ENCODE measurements at places on chromosomes 3 and 15.

GRCh38 chr3:190224863-190225692 lies 97.2 kb downstream of the CLDN1 start:
- no peak for DNase-seq

DNA sequence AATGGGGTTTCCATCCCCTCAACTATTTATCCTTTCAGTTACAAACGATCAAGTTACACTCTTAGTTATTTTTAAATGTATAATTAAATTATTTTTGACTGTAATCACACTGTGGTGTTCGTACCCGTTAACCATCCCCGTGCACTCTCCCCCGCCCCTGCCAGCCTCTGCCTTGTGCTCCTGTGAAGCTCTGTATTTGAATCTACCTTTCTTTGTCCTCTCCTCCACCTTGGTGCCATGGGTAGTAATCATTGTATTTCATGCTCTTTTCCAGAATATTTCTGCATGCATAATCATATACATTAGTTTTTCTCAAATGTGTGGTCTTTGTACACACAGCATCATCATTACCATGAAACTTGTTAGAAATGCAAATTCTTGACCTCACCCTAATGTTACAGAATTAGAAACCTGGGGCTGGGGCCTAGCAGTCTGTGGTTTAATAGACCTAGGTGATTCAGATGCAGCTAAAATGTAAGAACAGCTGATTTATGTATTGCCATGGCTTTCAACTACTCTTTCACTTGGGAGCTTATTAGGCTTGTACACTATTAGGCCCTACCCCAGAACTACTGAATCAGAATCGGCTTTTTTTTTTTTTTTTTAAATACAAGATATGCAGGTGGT lies 91.5 kb downstream of the STT3B start:
- DNase-seq = peak; percentile 13

- no peak for DNase-seq
Observed at GRCh38 chr15:61974759-61975158, 85.5 kb downstream of the VPS13C start.

DNA sequence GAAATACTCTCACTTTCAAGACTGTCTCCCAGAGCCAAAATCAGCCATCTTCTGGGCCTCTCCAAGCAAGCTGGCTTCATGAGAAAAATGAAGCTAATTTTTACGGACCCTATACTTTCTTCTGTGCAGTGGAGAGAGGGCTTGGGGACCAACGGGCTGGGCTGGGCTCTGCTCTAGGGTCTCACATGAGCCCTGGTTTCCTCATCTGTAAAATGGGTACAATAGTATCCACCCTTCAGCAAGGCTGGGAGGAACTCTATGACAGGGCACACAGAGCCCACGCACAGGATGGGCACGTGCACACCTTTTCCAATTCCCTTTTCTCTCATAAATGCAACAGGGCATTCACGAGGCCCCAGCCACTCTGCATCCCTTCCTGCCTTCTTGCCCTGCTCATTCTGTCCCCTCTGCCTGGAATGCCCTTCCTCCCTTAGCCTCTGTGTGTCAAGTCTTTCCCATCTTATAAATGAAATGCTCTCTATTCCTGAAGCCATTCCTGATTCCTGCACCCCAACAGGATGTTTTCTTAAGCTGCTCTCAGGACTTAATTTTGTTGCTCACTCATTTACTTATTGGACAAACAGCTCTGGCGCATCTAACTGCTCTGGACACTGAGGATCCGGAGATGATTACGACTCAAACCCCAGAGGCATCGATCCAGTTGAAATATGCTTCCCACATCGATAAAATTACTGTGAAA lies 32.9 kb upstream of the SEC13 start:
- DNase-seq = no peak

- no peak for DNase-seq
Observed at GRCh38 chr3:142615171-142615570, 19.0 kb downstream of the PLS1 start.

DNA sequence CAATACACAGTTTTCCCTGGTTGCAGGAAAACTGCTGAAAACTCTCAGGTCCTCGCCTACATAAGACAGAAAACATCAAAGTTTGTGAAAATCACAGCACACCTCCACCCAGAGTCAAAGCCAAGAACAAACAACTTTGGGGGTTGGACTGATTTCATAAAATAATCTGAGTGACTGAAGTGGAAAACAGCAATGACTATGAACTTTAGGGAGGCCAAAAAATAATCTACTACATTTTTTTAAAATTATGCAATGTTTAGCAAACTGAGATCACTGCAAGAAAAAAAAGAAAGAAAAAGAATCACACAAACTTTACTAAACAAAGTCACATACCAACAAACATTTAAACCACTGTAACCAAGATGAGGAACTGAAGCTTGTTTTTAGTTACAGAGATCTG lies 15.9 kb upstream of the FOXP1 start:
- DNase-seq = no peak

DNA sequence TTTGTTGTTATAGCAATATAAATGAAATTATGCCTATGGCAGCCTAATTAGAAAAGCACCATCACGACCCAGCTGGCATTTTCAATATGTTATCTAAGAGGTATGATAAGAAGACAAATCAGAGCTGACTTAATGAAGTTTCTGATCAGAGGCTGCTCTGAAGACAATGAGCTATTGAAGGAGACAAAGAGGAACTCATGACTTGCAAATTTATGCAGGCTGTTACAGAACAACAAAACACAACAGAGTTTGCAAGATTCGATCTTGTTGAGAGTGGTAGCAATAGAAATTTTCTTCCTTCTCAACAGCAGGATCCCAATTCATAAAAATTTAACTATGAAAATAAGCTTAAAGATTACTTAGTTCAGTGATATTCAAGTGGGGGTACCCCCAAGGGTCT lies 7.7 kb downstream of the CCDC54 start:
- DNase-seq = no peak

DNA sequence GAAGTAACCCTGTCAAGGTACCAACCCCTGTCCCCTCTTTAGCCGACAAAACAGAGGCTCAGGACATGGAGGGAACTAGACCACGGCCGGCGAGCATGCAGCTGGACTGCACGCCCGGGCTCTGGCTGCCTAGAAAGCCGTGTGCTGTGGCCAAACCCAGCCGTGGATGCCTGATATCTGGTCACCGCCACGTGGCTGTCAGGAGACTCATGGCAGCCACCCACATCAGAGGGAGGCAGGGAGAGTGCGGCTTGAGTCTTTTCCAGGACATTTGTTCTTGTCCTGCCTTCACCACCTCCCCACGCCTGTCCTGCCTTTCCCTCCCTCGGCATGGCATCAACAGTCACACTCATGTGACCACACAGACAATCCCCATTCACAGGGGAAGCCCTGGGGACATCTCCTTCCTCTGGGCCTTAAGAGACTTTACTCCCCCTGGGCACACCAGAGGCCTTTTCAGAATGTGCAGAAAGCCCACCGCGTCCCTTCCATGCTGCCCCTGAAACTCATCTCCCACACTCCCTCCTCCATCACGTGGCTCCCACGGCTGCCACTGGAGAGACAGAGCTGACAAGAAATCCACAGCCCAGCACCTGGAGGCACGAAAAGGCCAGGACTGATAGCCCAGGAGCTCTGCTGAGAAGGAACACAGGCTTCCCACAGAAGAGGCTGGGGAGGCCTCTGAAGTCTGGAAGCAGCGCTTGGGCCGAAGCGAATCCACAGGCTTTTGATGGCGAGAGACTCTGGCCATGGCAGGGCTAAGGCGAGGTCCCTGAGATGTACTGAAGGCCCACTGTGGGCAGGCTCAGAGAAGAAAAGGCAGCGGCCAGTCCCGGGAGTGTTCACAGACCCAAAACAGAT lies 71.2 kb upstream of the IQSEC1 start:
- DNase-seq = no peak

All from GM12864 (cell line).